ENCODE measurements at places on chromosomes 11 and 22.

GRCh38 chr11:13031349-13031748, 22.2 kb downstream of the RASSF10 start:
- no peak for DNase-seq

DNA sequence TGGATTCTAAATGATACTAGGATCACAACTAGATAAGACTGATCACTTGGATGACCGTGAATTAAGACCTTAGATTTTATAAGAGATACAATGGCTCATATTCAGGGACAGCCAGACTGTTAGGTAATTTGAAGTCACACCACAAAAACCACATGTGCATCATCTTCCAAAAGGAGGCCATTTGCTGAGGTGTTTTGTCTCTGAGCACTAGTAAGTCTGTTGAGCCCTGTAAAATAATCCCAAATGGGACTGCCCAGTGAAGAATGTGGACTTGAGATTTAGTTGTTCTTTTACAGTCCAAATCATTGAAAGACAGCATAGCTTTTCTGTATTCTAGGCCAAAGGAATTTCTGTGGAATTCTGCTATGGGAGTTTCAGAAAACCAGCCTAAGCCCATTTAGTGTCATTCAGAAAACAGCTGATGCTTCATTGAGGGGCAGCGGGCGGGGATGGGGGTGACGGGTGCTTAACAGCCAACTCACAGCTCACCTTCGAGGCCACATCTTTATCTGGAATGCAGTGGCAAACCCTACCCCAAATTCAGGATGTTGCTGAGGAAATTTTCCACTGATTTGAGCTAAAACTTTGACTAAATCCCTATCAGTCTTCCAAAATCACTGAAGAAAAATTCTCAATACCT, 80.1 kb upstream of the BIRC3 start:
- no peak for DNase-seq

GRCh38 chr22:36197514-36198146, 4.0 kb downstream of the APOL4 start:
- DNase-seq: no peak

GRCh38 chr11:86040919-86041850, 27.7 kb downstream of the PICALM start:
- no peak for DNase-seq

DNA sequence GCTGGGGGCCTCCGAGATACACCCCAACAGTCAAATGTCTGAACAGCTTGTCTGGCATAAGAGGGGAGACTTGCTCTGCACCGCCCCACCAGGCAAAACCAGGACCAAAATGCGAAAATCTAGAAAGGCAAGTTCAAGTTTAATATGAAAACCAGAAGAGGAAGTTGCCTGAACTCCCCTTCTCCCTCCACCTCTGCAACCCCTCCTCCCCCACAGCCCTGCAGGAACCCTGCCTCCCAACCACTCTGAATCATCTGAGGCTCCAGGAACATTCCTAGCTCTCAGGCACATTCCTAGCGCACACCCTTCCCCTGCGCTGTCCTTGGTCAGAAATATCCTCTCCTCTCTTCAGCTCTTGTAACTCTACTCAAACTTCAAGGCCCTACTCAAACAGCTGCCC, 36.7 kb downstream of the ISX start:
- DNase-seq: no peak

GRCh38 chr11:88435415-88435814, 97.9 kb upstream of the CTSC start:
- DNase-seq: peak; percentile 42

GRCh38 chr11:81497202-81497804, 1236.4 kb downstream of the FAM181B start:
- peak; percentile 1 for DNase-seq

GRCh38 chr11:47879259-47880158, 31.4 kb upstream of the NUP160 start:
- DNase-seq: no peak

DNA sequence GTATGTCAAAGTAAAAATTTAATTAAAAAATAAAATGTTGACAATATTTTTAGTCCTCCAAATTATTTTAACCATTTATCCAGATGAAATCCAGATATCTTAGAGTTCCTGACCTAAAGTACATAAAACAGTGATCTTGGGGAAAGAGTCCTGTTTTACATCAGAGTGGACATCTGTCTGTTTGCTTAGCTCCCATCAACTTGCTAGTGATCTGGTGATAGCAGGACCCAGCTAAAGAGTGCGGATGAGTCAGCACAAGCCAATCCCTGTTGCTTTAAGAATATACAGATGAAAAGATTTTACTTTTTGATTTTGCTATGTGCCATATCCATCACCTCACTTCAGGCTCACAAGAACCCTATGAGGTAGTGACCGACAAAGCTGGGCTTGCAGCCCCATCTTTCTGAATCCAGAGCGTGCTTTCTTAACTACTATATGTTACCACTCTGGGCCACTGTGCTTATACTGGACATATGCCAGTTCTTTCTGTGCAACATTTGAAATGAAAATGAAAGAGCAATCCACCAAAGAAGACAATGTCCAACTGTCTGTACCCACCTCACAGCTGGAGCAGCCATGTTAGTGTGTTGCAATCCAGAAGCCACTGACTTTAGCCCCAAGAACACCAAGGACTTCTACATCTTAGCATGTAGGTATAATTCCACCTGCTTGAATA, 167.6 kb upstream of the SESN3 start:
- DNase-seq: no peak

- no peak for DNase-seq
Observed at GRCh38 chr11:128519338-128519737, 68.0 kb downstream of the ETS1 start.
